ENCODE measurements at places on chromosomes 11 and 22. TPM values are rescaled to one million over a fixed set of nuclear protein-coding genes. Genes with fewer than 3 reads are reported as not detected.
A peak's percentile ranks its signal among the peaks of the same experiment; 100 is the strongest.

DNA sequence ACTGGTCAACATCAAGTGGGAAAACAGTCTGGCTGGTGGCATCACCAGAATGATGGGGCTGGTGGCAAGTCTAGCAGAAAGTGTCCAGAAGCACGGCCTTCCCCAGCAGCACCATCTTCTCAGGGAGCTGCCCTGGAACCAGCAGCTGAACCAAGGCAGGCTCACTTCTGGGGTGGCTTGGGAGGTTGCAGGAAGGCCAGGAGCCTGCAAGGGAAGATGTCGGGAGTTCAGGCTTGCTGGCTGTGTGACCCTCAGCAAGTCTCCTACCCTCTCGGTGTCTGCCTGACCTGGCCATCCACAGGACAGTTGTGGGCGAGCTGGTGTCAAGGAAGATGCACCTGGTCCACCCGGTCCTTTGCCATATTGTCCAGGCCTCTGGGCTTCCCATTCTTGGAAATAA, 2.3 kb upstream of the PNPLA5 start:
- H3K27ac ChIP-seq, result no peak overlapping the region
- no peak overlapping the region for H3K4me3 ChIP-seq
- no peaks in the 10 kb centered on the region for H3K4me1 ChIP-seq
- H3K27me3 ChIP-seq, result peaks cover 6% of the 10 kb centered on the region
- DNase-seq, result no peak

DNA sequence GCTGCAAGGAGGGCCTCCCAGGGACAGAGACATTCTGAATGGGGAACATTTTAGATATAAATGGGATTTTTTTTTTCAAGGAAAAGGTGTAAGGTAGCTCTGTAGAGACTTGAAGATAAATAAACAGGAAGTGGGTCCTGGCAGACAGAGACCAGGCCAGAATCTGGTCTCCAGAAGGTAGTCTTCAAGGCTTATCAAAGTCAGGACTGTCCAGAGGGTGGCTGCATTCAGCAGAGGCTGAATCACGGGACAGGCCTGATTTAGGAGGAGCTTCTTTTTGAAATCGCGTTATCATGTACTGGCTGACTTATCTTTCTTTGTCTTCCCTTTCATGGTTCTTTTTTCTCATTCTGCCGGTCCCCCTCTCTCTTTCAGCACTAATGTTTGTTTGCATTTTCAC, 542.9 kb downstream of the NTM start:
- no peak overlapping the region for H3K4me3 ChIP-seq
- no peak overlapping the region for H3K27ac ChIP-seq
- H3K27me3 ChIP-seq, result peaks cover 15% of the 10 kb centered on the region

GRCh38 chr11:13955971-13956421, 6.5 kb upstream of the SPON1 start:
- DNase-seq, result peak; percentile 84
- no peak overlapping the region for H3K27ac ChIP-seq
- H3K36me3 ChIP-seq, result no peaks in the 10 kb centered on the region
- H3K4me3 ChIP-seq, result no peak overlapping the region

DNA sequence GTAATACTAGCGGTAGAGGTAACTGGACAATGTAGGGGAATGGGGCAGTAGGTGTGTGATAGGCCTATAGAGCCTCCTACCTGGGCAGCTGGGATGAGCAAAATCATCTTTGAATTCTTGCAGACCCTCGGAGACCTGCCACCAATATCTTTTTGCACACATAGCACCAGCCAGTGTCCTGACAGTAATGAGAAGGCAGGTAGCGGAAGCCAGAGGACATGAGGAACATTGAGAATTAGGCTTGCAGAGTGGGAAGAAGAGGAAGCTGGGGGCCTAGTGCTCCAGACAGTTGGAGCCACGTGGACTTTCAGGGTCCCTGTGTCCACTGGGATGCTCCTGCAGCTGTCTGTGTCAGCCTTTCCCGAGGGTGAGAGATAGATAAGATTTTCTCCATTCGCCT, 17.2 kb upstream of the SYT13 start:
- no peak for DNase-seq
- 0 out of 2 replicates have a peak, but pooled peaks cover 3% of the 10 kb centered on the region for H3K4me1 ChIP-seq
- H3K4me3 ChIP-seq, result no peak overlapping the region
- H3K36me3 ChIP-seq, result no peaks in the 10 kb centered on the region
- peaks cover 7% of the 10 kb centered on the region for H3K27me3 ChIP-seq

DNA sequence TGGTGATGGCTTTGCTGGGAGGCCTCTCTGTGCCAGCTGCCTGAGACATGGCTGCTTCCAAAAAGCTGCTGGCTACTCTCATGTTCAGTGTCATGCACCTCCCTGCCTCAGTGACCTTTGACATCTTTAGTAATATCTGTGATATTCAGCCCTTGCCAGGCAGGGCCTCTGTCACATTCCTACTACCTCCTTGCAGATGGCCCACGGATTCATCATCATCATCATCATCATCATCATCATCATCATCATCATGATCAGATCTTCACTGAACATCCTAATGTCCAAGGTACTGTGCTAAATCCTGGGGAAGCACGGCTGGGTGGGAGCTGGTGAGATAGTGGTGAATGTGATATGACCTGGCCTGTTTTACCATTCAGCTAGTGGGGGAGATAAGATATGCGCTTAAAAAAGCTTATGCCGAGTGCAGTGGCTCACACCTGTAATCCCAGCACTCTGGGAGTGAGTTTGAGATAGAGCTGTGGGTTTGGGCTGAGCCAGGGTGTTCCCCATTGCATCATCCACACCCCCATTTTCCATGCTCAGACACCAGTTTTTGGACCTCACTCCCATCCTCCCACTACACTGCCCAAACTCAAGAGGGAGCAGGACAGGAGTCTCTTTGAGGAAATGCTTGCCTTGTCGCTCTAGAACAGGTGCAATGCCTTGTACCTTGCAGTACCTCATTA, 17.1 kb upstream of the TMPRSS13 start:
- no peak overlapping the region for H3K4me3 ChIP-seq
- H3K36me3 ChIP-seq, result no peaks in the 10 kb centered on the region
- H3K4me1 ChIP-seq, result no peaks in the 10 kb centered on the region
- no peak for DNase-seq
- H3K27ac ChIP-seq, result no peak overlapping the region

DNA sequence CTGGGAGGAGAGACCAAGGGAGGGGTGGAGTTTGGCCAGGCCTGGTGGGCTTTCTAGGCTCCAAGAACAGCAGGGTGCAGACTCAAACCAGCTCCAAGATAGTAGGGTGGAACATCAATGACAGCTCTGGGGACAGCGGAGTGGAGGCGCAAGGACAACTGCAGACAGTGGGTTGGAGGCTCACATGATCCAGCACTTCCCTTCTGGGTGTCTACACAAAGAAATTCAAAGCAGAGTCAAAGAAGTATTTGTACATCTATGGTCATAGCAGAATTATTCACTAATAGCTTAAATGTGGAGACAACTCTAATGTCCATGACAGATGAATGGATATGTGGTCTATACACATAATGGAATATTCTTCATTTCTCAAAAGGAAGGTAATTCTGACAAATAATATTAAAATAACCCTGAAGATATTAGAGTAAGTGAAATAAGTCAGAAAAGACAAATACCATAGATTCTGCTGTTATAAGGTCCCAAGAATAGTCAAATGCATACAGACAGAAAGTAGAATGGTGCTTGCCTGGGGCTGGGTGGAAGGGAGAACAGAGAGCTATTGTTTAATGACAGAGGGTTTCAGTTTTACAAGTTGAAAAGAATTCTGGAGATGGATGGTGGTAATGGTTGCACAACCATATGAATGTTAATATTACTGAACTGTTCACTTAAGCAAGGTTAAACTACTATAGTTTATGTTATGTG, 5.5 kb upstream of the GAB4 start:
- no peak overlapping the region for H3K27ac ChIP-seq
- no peak overlapping the region for H3K4me3 ChIP-seq
- H3K36me3 ChIP-seq, result no peaks in the 10 kb centered on the region
- H3K27me3 ChIP-seq, result peaks cover 23% of the 10 kb centered on the region
- no peak for DNase-seq
- no peaks in the 10 kb centered on the region for H3K4me1 ChIP-seq

GRCh38 chr22:28841111-28841510, 40.7 kb upstream of the XBP1 start:
- no peaks in the 10 kb centered on the region for H3K36me3 ChIP-seq
- H3K27ac ChIP-seq, result no peak overlapping the region
- no peaks in the 10 kb centered on the region for H3K4me1 ChIP-seq
- H3K4me3 ChIP-seq, result no peak overlapping the region

DNA sequence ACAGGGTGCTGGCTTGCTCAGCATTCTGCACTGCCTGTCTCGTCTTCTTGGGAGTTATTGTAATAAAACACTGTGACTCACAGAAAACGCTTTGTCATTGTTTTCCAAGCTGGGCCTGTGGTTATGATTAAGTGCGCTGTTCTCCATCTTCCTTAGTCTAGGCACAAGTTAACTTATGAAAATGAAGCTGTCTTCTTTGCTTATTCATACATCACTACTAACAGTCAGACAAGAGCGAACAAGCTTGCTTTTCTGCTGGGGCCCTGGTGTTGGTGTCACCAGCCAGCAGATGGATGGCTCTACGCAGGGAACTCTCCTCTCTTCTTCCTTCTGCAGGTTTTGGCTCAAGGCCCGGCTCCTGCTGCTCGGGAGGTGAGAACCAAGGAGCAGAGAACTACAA, 380.1 kb upstream of the SYN3 start:
- peaks cover 21% of the 10 kb centered on the region for H3K4me1 ChIP-seq
- no peaks in the 10 kb centered on the region for H3K36me3 ChIP-seq
- H3K4me3 ChIP-seq, result no peak overlapping the region
- DNase-seq, result no peak
- no peaks in the 10 kb centered on the region for H3K27me3 ChIP-seq

The LGALS1 gene
- total RNA-seq, result 58.7 TPM

DNA sequence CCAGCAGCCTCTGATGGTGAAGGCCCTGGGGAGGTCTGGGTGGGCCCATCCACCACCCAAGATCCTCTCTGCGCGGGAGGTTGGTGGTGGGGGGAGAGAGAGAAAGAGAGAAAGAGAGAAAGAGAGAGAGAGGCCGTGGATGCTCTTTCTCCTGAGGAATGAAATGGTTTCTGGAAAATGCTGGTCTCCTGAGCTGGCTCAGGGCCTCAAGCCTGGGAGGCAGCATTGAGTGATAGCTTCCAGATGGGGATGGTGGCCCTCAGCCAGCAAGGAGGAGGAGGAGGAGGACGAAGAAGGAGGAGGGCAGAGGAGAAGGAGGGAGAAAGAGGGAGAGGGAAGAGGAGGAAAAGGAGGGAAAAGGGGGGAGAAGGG, 4.6 kb downstream of the TSPAN32 start:
- H3K36me3 ChIP-seq, result no peaks in the 10 kb centered on the region
- H3K27ac ChIP-seq, result no peak overlapping the region
- no peak overlapping the region for H3K4me3 ChIP-seq

DNA sequence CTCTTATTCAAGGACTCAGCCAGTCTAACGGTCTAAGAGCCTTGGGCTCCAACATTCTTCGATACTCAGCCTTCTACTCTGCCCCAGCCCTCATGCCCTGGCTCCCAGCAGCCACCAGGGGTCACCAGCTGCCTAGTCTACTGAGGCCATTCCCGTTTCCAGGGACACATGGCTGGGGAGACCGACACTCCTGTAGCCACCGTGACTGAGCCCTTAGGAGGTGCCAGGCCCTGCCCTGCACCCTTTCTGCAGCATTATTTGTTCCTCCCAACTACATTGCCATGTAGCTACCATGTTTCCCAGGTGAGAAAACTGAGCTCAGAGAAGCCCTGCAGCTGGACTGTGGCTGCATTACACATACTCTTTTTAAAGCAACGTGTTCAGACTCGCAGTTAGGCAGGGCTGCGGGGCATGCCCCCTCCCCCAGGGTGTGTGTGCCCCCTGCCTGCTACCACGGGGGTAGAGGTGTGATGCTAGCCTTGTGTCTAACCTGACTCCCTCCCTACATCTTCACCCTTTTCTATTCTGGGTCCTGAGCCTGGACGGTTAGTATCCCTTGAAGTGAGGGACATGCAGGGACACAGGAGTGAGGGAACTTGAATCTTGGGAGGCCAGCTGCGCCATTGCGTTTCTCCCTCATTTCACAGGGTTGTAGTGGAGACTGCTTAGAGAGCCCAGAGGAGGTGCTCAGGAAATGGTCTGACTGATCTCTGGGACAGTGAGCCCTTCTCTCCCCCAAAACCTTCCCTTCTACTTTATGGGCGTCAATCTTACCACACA, 17.5 kb downstream of the ATG16L2 start:
- no peaks in the 10 kb centered on the region for H3K36me3 ChIP-seq
- no peak overlapping the region for H3K4me3 ChIP-seq
- H3K27me3 ChIP-seq, result no peaks in the 10 kb centered on the region
- H3K4me1 ChIP-seq, result peaks cover 7% of the 10 kb centered on the region
- no peak overlapping the region for H3K27ac ChIP-seq

- H3K27me3 ChIP-seq, result no peaks in the 10 kb centered on the region
- peaks cover 16% of the 10 kb centered on the region for H3K4me1 ChIP-seq
- DNase-seq, result no peak
- H3K27ac ChIP-seq, result no peak overlapping the region
These were observed 32.5 kb upstream of the GRAMD4 start for GRCh38 chr22:46587492-46588278.

- no peaks in the 10 kb centered on the region for H3K36me3 ChIP-seq
- no peak for DNase-seq
- no peak overlapping the region for H3K27ac ChIP-seq
- H3K4me3 ChIP-seq, result no peak overlapping the region
- H3K27me3 ChIP-seq, result no peaks in the 10 kb centered on the region
- H3K4me1 ChIP-seq, result no peaks in the 10 kb centered on the region
These were observed 12.3 kb downstream of the MLC1 start for GRCh38 chr22:50072714-50073538.

The PLEKHA7 gene
- total RNA-seq, result 15.8 TPM

GRCh38 chr11:62896049-62896448, 15.4 kb downstream of the SLC3A2 start:
- no peak for DNase-seq
- peaks cover 14% of the 10 kb centered on the region for H3K4me1 ChIP-seq
- no peaks in the 10 kb centered on the region for H3K36me3 ChIP-seq
- no peaks in the 10 kb centered on the region for H3K27me3 ChIP-seq

The BCO2 gene
- 0.63 TPM for total RNA-seq

- peak; percentile 59 for DNase-seq
- no peak overlapping the region for H3K4me3 ChIP-seq
- no peaks in the 10 kb centered on the region for H3K36me3 ChIP-seq
- peaks cover 12% of the 10 kb centered on the region for H3K4me1 ChIP-seq
These were observed 31.8 kb downstream of the DLG2 start for GRCh38 chr11:85595285-85595884.

DNA sequence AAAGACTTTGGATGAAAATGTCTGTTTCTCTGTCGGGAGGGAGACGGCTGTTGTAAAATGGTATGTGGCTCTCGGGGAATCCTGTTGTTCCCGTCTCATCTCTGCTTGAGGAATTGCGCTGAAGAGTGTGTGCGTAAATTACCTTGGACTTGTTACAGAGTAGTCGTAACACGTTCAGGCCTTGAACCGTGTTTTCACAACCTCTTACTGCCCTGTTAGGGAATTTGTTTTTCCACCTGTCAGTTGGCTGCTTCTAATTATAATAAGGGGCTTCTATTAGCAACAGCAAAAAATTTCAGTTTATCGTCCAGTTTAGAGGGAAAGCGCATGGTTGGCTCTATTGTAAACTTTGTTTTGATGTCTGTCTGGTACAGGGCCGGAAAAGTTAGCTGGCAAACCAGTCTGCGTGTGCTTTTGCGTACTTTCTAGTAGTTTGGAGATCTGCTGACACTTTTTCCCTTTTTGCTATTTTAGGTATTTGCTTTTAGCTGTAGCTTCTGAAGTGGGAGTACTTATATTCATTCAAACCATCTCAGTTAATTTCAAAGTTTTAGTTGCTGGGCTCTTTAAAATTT, 1.5 kb downstream of the HIPK3 start:
- H3K36me3 ChIP-seq, result no peaks in the 10 kb centered on the region
- no peaks in the 10 kb centered on the region for H3K27me3 ChIP-seq
- H3K4me3 ChIP-seq, result peak overlapping the region; percentile 92
- peak overlapping the region; percentile 97 for H3K27ac ChIP-seq
- no peak for DNase-seq

Data from GM23338 (cell line).